NCI-H2171 (cell line): ENCODE measurements at places on chromosomes 12 and 14.

- DNase-seq, result no peak
Measured at GRCh38 chr14:99599393-99599792, 4.6 kb downstream of the CCDC85C start.

DNA sequence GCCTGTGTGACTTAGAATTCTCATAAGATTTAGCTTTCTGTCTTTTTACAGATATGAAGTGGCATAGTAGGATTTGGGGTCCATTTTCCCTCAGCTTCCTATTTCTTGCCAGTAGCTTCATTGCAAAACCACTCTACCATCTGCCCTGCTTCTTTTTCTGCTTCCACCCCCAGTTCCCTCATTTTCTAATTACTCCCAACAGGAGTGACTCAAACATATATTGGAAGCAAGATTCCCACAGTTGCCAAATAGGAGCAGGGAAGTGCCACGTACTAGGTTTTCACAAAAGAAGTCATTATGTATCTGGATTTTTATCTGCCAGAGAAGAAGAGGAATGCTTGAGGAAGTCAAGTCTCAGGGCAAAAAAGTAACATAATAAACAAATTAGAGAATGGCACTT lies 64.1 kb downstream of the ANO4 start:
- no peak for DNase-seq

GRCh38 chr12:48969160-48969771 lies 2.3 kb downstream of the WNT10B start:
- DNase-seq, result no peak

DNA sequence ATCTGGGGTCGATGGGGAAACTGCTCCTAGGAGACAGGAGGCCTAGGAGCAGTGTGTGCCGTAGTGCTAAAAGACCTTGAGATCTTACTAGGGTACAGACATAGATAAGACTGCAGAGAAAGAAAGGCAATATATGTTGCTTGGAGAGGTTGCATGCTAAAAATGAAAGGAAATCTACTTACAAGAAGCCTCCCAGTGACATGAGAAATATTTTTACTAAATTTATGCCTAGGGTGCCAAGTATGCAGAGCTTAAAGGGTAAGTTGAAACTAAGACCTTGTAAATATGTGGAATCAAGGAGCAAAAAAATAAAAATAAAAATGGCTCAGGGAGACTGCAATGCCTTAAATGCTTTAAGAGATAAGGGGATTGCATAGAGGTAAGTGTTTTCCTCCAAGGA lies 74.8 kb downstream of the PDE6H start:
- no peak for DNase-seq

DNA sequence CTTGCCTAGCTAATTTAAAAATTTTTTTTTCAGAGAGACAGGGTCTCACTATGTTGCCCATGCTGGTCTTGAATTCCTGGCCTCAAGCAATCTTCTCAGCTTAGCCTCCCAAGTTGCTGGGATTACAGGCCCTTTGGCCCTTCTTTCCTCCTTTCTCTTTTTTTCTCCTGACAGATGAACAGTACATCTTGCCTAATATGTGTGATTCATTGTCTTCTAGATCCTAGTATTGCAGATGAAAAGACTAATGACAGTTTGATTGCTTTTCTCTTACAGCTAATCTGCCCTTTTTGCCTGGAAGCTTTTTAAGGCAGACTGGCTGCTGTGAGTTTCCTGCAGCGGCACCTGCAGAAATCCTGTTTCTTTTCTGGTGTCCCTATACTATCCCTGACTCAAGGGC lies 12.0 kb downstream of the DEPDC4 start:
- DNase-seq, result no peak

GRCh38 chr14:34098045-34098984 lies 147.4 kb upstream of the EGLN3 start:
- DNase-seq, result no peak
